ENCODE measurements at places on chromosomes 4 and X.

DNA sequence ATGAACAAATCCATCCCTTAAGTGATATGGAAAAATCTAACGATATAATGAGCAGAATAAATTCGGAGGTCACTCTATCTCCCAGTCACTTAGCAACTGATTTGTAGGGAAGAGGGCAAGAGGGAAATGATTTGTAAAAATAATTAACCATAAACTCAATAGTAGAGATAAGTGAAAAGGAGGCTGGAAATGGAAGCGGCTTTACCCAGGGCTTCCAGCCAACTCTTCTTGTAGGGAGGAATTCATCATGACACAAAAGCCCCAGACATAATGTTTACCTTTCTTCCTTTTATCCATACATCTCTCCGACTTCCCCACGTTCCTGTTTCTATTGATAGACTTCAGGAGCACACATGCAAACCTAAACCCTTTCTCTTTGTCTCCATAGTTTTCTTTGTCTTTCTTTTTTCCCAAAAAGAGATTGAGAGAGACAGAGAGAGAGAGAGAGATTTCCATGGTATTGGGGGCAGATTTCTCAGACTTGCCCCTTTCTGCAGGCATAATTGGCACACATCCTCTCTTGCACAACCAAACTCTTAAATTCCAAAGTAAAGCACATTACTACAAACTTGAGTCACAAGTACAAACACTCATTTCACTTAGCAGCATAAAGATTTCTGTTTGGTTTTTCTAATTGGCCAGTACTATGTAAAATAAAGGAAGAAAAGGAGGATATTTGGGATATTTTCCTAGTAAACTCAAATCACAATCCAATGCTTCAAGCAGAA is 140.9 kb downstream of the MAPK10 start:
- no peak for DNase-seq

- no peak for DNase-seq
Observed at GRCh38 chr4:159765382-159765781, 662.5 kb downstream of the RAPGEF2 start.

DNA sequence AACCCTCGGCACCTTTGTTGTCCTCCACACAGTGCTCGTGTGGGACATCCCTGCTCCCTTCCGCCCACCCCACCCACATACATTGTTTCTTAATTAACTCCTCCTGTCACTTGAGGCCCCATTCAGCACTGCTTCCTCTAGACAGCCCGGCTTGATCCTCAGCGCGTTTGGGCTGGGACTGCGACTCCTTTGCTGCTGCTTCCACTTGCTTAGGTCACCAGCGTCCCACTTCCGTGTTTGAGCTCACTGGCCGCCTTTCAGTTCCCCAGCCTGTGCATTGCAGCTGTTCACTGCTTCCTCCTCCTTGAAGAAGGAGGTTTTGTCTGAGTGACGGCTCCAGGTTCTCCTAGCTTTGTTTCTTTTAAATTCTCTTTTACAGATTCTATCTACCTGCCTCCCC is 16.1 kb downstream of the RNF4 start:
- DNase-seq = peak; percentile 85

DNA sequence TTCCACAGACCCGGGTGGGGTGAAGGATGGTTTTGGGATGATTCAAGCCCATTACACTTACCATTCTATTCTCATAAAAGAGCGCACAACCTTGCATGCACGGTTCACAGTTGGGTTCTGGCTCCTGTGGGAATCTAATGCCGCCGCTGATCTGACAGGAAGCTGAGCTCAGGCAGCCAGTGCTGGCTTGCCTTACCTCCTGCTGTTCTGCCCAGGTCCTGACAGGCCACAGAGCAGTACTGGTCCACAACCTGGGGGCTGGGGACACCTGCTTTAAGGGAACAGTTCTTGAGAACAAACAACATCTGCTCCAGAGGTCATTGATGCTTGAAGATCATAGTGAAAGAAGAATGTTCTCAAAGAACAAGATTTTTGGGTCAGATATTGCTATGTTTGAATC is 8.0 kb upstream of the HS3ST1 start:
- DNase-seq = no peak

DNA sequence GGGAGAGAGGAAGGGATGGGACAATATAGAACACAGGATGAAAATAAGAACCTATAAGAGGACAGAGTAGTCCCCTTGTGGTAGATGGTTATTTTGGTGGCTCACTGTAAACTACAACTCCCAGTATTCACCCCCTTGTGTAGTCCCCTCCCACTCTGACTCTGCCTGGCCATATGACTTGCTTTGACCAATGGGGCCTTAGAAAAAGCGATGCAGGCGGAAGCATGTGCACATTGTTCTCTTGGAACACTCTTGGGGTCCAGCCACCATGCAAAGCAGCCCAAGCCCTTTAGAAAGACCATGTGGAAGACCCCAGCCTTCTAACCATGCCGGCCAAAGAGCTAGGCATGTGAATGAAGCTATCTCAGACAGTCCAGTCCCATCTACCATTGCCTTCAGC is 415.0 kb downstream of the BCOR start:
- DNase-seq = no peak

GRCh38 chrX:29528281-29528680 is 687.1 kb upstream of the MAGEB2 start:
- DNase-seq = no peak
